ENCODE measurements at places on chromosomes 16 and 17. TPM values are rescaled to one million over a fixed set of nuclear protein-coding genes. Genes with fewer than 3 reads are reported as not detected.
A peak's percentile ranks its signal among the peaks of the same experiment; 100 is the strongest.

DNA sequence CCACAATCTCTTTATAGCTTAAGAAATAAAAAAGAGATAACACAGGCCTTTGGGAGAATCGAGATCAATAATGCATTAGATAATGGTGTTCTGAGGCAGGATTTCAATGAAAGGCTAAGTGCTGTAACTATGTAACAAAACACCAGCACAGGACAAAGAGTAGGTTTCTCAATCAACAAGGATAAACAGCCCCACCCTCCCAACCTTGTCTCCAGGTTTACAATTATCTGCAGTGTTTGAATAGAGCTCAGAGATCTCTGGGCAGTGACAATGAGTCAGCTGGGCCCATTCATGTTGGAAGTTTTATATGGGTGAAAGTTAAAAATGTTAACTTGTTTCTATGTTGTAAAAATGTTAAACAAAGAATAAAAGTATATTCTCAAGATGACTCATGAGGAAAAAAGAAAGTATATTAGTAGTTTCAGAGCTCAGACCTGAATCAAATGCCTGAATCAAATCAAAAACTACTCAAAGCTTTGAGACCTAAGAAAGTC lies 17.0 kb upstream of the KRT20 start:
- DNase-seq, result peak; percentile 96

The KRTAP9-9 gene
- not detected for polyA plus RNA-seq

DNA sequence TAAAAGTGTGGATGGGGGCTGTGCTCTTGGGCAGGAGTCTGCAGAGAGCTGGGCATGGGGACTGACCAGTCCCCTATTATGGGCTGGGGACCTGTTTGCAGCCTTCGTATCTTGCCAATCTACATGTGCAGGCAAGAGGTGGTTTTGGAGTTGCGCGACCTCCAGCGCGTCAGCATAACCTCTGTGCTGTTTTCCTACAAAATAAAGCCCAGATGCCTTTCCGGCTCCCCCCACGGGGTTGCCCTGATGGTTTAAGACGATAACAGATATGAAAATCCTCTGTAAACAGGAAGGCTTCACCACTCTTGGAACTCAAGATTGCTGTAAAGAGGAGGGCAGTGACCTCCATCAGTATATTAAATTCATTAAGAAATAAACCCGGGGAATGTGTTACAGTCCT lies 16.5 kb upstream of the SPPL2C start:
- no peak for DNase-seq

DNA sequence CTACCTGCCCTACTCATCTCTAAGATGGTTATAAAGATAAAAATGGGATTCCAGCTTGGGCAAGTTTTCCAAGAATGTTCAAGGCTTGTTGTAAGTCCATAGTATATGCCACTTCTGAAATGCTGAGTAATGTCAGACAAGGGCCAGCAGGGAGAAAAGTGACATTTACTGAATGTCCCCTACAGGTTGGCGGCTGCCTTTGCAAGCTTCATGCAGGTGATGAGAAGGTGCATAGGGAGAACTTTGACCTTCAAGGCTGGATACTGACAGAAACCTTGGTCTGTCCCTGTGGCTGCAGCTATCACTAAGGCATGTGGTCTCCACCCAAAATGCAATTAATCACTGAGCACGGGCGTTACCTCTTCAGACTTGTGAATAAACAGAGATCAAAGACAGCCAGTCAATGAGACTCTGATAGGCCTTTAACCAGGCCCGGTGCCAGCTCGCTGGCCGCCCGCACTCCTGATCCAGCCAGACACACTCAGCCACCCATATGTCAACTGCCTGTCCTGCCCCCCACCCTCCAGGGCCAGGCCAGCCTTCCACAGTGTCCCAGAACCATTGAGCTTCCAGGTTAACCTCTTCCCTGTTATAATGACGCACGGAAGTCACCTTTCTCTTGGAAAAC lies 26.8 kb upstream of the AXIN2 start:
- DNase-seq, result peak; percentile 70

DNA sequence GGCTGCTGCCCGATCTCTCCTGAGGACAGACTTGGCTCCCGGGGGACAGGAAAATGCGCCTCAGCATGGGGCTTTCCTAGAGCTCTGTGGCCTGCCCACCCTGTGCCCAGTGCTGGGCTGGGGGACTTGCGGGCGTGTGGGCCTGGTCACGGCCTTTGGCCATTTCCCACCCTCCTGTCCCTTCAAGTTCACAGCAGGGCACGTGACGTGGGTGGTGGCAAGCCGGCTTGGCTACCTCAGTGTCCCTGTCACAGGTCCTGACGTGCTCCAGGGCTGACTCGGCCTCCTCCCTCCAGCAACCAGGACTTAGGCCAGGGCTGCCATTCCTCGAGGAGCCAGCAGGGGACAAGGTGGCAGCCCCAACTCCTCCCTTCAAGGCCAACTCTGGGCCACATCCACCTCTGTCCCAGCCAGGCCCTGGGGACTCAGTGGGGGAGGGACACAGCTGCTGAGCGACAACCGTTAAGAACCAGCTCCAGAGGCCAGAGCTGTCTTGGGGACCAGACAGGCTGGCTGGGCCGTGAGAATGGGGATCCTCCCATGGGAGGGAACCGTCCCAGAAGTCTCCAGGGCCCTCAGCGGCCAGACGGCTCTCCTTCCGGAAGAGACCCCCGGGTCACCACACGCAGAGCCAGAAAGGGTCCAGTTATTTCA lies 981 bp upstream of the UNC13D start:
- peak; percentile 92 for DNase-seq

- no peak for DNase-seq
Observed at GRCh38 chr16:82083710-82084353, 48.8 kb downstream of the HSD17B2 start.

DNA sequence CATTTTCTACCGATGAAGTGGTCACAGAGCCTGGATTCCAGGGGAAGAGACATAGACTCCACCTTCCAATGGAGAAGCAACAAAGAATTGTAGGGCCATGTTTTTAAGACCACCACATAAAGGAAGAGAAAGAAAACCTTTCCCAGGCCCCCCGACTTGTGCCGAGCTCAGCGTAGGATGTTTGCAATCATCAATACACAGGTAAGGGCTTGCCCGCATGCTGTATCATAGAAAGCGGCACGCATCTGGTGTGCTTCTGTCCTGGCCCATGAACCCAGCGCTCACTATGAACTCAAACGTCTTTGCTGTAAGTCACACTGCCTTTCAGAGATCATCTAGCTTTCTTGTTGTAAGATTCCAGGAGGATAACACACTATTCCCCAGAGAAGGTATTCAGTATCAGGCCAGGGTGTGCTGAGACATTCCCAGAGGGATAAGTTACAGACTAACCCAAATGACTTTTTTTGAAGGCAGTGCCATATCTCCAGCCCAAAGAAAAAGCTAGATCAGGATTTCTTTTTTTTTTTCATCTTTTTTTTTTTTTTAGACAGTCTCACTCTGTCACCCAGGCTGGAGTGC lies 79.5 kb upstream of the RPL38 start:
- no peak for DNase-seq

DNA sequence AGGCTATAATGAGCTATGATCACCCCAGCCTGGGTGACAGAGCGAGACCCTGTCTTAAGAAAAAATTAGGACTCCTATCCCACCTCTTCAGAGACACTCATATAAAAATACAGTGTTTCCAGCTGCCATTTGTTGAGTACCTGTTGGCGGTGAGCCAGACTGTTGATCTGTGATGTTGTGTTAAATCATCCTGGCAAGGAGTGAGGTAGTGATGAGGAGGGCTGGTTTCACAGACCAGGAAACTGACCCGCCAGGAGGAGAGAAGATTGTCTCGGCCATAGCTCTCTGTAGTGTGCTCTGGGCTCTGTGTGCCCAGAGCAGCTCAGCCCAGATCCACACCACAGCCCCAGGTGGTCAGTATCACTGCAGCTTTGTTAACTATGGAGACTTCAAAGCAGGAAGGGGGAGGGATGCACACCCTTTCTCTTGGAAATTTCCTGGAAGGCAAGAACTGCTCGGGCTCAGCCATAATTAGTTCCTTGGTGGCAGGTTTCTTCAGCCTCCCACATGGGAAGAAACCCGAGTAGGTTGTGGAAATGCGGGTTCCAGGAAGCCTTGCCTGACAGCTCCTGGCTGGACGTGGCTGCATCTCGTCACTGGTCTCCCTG lies 343.0 kb downstream of the SNX29 start:
- no peak for DNase-seq

GRCh38 chr17:57984936-57985674 lies 2.9 kb downstream of the VEZF1 start:
- no peak for DNase-seq

The C16orf95 gene
- 4.2 TPM for polyA plus RNA-seq

GRCh38 chr17:71986886-71987285 lies 133.9 kb upstream of the SOX9 start:
- DNase-seq, result no peak

- DNase-seq, result no peak
Observed at GRCh38 chr17:66441101-66441661, 138.8 kb downstream of the PRKCA start.

- peak; percentile 87 for DNase-seq
Observed at GRCh38 chr16:85390511-85391174, 222.5 kb upstream of the GSE1 start.

The NSMCE1 gene
- 60.6 TPM for polyA plus RNA-seq

DNA sequence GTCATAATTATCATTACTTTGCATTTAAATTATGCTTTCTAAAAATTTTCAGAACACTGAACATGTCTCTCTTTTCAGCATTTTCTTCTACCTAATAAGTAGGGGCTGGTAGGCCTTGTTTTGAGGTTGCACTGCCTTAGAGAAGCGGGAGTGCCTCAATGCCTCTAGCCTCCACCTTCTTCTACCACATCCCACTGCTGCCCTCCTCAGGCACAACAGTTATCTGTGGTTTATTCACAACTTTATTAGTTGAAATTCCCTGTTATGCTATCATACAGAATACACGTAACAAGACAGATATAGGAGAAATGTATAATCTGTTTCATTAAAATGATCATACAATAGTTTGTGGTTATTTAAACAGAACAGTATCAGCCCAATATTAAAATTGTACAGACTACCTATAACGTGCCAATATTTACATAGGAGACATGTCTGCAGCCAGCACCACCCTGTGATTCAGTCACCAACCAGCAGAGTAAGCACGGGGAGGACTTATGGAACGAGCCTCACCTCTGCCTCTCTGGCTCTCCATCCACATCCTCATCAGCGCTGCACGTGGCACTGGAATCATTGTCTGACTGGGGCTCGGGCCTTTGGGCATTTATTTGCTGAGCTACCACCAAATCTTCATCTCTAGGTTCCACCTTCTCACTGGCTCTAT lies 101.2 kb downstream of the TTC19 start:
- DNase-seq, result no peak
